ENCODE measurements at places on chromosomes 16 and 17.

DNA sequence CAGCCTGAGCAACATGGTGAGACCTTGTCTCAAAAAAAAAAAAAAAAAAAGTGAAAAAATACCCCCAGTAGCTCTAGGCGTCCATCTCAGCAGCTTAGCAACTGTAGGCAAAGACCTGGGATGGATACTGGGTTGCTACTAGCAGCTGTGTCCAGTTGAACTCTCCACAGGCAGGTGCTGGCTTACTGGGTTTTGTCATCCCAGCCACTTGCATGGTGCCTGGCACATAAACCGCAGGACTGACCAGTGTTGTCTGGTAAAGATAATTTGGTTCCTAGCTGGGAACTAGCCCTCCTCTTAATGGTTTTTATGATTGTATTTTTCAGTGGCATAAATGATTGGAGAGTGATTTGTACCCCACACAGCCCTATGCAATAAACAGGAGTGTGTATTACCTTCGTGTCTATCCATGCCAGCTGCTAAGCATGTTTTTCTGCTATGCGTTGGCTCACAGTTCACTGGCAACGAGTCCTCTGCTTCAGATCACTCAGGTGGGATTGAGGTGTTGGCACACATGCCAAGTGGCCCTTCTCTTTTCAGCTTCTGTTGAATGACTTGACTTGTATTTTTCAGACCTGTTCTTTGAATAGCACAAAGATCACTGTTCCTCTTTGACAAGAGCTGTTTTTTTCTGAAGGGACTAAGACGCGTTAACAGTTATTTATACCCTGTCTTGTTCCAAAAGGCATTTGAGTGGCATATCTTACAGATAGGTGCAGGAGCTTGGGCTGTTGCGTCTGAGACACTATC is 352.9 kb downstream of the SNX29 start:
- DNase-seq: no peak

- no peak for DNase-seq
Observed at GRCh38 chr17:16953841-16954240, 18.1 kb downstream of the TNFRSF13B start.

- no peak for DNase-seq
Observed at GRCh38 chr16:1080801-1081733, 8.5 kb downstream of the SSTR5 start.

GRCh38 chr17:50052241-50052796 is 3.6 kb upstream of the ITGA3 start:
- DNase-seq: no peak

DNA sequence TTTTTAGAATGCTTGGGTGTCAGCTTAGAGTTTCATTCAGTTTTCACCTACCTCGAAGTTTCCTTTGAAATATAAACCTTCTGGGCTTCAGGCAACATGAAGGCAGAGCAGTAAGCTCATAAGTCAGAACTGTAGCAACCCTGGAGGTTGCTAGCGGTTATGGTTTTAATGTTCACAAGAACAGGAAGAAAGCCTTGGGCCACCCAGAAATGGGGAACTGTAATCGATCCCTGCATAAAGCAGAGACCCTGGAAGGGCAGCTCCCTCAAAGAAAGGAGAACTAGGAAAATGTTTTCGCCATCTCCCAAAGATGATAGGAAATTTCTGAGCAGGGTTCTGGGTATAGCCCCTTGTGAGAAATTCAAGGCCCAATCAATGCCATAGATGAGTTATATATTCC is 47.8 kb upstream of the RASL10B start:
- no peak for DNase-seq

DNA sequence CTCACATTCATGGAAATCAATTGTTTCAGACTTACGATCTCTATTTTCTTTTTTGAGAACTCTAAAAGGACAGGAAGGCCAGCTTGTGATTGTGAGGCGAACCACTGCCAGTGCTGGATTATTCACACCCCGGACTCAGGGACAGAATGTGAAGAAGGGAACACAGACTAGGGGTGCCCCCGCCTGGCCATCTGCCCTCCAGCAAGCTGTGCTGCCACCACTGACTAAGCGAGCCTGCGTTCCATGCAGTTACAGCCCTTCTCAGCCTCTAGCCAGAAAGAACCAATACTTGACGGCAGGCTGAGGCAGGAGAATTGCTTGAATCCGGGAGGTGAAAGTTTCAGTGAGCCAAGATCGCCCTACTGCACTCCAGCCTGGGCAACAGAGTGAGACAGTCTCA is 2.8 kb downstream of the HAGH start:
- peak; percentile 20 for DNase-seq

GRCh38 chr16:9102379-9102778 is 10.9 kb downstream of the HAPSTR1 start:
- DNase-seq: peak; percentile 91

GRCh38 chr16:13471036-13471435 is 448.9 kb upstream of the ERCC4 start:
- DNase-seq: no peak

- no peak for DNase-seq
Observed at GRCh38 chr17:57213180-57213825, 43.0 kb upstream of the MSI2 start.

- DNase-seq: no peak
Observed at GRCh38 chr16:20997147-20997546, 96.6 kb downstream of the LYRM1 start.

- peak; percentile 54 for DNase-seq
Observed at GRCh38 chr17:59332749-59333377, 1.4 kb downstream of the YPEL2 start.

GRCh38 chr16:84159007-84159406 is 13.9 kb downstream of the DNAAF1 start:
- DNase-seq: no peak

DNA sequence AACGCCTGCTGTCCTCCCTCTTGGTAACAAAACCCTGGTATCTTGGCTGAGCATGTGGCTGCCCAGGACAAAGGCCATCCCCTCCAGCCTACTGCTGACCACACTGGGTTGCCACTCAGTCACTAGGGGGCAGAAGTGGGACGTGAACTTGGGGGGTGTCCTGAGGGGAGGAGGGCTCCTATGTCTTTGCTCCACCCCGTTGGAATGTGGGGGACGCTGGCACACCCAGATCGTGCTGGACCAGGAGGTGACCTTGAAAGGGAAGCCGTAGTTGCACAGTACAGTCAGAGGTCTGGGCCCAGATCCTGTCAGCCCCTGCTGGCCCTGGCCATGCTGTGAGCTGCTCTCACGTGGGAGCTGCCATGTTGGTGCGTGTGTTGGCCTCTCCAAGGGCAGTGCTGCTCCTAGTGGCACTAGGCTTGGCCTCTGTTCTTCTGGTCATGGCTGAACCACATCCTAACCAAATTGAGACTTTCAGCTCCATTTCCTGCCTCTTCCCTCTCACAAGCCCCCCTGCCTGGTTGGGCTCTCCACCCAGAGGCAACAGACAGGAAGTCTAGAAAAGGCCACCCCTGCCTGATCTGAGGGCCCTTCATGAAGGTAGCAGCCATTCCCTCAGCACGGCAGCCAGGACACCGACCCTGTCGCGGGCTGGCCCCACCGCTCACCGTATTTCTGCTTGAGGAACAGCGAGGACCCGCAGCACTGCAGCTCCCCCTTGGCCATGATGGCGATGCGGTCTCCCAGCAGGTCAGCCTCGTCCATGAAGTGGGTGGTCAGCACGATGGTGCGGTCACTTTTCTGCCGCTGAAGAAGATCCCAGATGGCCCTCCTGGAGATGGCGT is 29.0 kb upstream of the RNPS1 start:
- DNase-seq: peak; percentile 24

Measured in AG10803 (cell line).